Effector memory CD4-positive, alpha-beta T cell (primary cell): ENCODE measurements at places on chromosomes 6 and 20.

DNA sequence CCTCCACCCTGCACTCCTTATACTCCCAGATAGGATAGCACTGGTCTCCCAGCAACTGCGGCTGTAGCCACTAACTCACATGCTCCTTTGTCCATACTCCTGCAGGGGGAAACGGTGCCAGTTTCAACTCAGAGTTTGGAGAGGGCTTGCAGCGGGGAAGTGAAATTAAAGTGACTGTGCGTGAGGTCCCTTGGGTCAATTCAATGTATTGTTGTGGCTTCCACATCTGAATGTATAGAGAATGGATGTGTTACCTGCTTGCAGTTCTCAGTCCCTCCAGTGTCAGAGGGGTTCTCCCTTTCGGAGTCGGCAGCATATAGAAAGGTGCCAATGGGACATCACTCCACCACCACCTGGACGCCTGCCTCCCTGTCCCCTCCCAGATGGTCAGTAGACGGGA is 93.6 kb upstream of the CNKSR3 start:
- DNase-seq, result no peak

DNA sequence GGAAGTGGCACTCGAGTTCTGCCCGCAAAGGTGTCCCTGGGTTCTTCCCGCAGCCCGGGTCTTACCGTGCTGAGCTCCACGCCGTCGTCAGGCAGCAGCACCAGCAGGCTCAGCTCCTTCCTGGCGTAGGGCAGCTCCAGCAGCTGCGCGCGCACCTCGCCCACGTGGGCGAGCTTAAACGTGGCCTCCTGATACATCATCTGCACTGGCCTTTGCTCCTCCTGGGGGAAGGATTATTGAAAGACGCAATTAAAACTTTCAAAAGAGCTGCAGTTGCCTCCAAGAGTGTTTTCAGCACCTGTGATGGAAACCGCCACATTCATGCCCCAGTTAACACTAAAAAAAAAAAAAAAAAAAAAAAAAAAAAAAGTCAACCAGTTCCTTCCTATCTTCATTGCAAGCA is 11.3 kb downstream of the SERPINB9 start:
- peak; percentile 83 for DNase-seq

GRCh38 chr6:156801712-156802111 is 24.5 kb downstream of the ARID1B start:
- DNase-seq, result no peak

DNA sequence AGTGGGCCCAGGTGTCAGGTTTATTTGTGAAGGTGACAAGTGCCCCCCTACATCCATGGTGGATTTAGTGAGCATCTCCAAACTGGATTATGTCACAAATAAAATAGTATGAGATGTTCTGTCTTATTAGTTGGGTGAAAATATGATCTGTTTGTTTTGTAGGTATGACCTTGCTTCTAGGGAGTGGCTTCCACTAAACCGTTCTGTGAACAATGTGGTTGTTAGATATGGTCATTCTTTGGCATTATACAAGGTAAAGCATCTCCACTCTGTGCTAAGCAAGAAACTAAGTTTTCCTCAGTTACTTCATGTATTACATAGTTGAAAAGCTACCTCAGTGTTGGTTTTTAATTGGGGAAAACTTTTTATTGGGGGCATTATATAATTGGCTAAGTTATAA is 88.4 kb downstream of the ATRN start:
- DNase-seq, result no peak

- DNase-seq, result no peak
Observed at GRCh38 chr6:163585932-163586437, 171.5 kb downstream of the QKI start.

DNA sequence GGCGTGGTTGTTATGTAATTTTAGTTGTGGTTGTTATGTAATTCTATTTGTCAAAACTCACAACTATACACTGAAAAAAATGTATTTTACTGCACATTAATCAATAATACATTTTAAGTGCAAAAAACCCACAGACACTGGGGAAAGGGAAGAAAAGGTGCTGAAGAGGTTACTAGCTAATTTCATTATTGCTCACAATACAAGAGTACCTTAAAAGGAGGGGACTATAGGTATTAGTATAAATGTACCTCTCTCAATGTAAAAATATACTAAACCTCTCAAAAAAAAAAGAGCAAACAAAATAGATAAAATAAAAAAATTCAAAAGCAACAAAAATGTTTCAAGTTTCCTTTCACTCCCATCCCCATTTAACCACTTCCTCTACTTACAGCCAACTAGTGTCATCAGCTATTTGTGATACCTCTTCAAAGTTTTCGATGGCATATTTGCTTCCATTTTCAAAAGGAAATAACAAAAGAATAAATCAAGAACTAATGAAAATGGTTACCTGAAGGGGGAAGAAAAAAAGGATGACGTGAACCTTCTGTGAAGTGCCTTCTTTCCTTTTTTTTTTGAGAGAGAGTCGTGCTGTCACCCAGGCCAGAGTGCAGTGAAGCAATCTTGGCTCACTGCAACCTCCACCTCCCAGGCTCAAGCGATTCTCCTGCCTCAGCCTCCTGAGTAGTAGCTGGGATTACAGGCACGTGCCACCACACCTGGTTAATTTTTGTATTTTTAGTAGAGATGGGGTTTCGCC is 30.2 kb downstream of the RANBP9 start:
- no peak for DNase-seq
